ENCODE measurements at places on chromosomes 7 and 10.

- H3K27me3 ChIP-seq: no peaks in the 10 kb centered on the region
- no peak for DNase-seq
- H3K36me3 ChIP-seq: no peaks in the 10 kb centered on the region
- H3K4me1 ChIP-seq: no peaks in the 10 kb centered on the region
- no peak overlapping the region for H3K27ac ChIP-seq
- H3K4me3 ChIP-seq: no peak overlapping the region
These were observed 97.0 kb downstream of the HGF start for GRCh38 chr7:81672872-81673271.

DNA sequence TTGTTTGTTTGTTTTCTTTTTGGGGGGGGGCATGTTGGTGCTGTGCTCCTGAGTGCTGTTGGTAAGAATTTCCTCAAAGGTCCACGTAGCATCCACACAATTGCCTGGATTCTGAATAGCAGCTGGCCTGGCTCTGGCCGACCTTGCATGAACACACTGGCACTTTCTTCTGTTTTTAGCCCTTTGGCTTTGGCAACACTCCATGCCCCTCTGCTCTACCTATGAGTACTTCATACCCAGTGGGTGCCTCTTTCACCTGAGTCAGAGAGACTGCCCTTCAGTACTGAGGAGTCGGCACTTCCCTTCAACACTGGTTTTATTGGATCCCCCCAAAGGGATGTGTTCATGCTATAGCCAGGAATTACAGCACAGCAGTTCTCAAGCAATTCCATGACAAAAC lies 7.2 kb upstream of the NPVF start:
- no peak for DNase-seq
- no peaks in the 10 kb centered on the region for H3K36me3 ChIP-seq
- H3K27me3 ChIP-seq: no peaks in the 10 kb centered on the region
- H3K27ac ChIP-seq: no peak overlapping the region
- no peak overlapping the region for H3K4me3 ChIP-seq

GRCh38 chr10:13270877-13271551 lies 28.9 kb downstream of the PHYH start:
- H3K27ac ChIP-seq: peak overlapping the region; percentile 65
- peak; percentile 18 for DNase-seq
- no peak overlapping the region for H3K4me3 ChIP-seq
- H3K4me1 ChIP-seq: peaks cover 10% of the 10 kb centered on the region
- no peaks in the 10 kb centered on the region for H3K27me3 ChIP-seq

DNA sequence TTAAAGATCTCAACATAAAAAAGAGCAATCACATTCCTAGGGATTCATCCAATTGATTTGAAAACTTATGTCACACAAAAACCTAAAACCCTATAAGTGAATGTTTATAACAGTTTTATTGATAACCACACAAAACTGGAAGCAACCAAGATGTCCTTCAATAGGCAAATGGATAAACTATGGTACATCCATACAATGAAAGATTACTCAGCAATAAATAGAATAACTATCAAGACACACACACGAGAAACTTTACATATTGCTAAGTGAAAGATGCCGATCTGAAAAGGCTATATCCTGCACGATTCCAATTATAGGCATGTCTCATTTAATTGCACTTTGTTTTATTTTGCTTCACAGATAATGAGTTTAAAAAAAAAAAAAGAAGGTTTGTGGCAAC lies 83.3 kb downstream of the ATE1 start:
- H3K27ac ChIP-seq: no peak overlapping the region
- H3K4me1 ChIP-seq: no peaks in the 10 kb centered on the region

DNA sequence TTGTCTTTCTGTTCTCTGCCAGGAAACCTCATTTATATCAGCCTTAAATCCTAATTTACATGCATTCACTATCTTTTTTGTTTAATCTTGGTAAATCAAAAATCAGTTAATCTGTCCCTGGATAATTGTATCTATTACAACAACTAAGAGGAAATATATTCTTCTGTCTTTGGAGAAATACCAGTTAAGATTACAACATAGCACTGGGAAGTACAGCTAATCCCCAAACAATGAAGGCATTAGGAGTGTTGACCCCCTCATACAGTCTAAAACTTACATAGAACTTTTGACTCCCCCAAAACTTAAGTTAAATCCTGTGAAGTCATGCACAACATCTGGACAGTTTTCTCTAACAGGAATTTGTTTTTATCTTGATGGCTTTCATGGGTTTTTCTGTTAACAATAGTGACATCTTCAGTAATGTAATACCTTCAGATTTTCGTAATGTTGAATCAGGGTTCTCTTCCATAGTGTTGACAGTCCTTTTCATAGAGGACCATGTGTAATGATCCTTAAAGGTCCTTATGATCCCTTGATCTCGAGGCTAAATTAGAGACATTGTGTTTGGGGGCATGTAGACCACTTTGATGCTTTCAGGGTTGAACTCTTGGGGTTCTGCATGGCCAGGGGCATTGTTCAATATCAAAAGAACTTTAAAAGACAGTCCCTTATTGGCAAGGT lies 24.1 kb upstream of the ABCC2 start:
- H3K27ac ChIP-seq: no peak overlapping the region
- DNase-seq: no peak
- no peak overlapping the region for H3K4me3 ChIP-seq
- H3K36me3 ChIP-seq: no peaks in the 10 kb centered on the region
- no peaks in the 10 kb centered on the region for H3K27me3 ChIP-seq

GRCh38 chr7:123346766-123347165 lies 147.0 kb upstream of the SLC13A1 start:
- H3K4me3 ChIP-seq: no peak overlapping the region
- H3K4me1 ChIP-seq: no peaks in the 10 kb centered on the region
- no peaks in the 10 kb centered on the region for H3K27me3 ChIP-seq
- no peaks in the 10 kb centered on the region for H3K36me3 ChIP-seq
- no peak overlapping the region for H3K27ac ChIP-seq

- H3K27ac ChIP-seq: peak overlapping the region; percentile 95
- peaks cover 13% of the 10 kb centered on the region for H3K4me1 ChIP-seq
These were observed 166.4 kb upstream of the PPP1R3A start for GRCh38 chr7:114085313-114085591.

DNA sequence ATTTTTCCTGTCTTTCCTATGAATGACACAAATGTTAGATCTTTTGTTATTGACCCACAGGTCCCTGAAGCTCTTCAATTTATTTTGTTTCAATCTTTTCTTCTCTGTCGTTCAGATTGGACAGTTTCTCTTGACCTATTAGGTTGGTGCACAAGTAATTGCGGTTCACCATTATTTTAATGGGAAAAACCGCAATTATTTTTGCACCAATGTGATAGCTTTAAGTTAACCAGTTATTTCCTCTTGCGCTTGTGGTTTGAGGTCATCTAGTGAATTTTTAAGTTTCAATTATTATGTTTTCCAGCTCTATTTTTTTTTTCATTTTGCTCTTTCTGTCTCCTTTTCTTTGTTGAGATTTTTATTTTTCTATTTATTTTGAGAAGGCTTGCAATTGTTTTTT lies 399.2 kb downstream of the INHBA start:
- DNase-seq: no peak
- H3K36me3 ChIP-seq: no peaks in the 10 kb centered on the region
- no peaks in the 10 kb centered on the region for H3K27me3 ChIP-seq
- H3K4me1 ChIP-seq: no peaks in the 10 kb centered on the region
- H3K27ac ChIP-seq: no peak overlapping the region

- DNase-seq: no peak
- no peaks in the 10 kb centered on the region for H3K36me3 ChIP-seq
- peaks cover 3% of the 10 kb centered on the region for H3K4me1 ChIP-seq
- no peak overlapping the region for H3K27ac ChIP-seq
- H3K27me3 ChIP-seq: no peaks in the 10 kb centered on the region
- no peak overlapping the region for H3K4me3 ChIP-seq
These were observed 35.5 kb downstream of the MYL10 start for GRCh38 chr7:101593556-101593955.

GRCh38 chr10:99593312-99593711 lies 26.9 kb downstream of the SLC25A28 start:
- H3K27me3 ChIP-seq: no peaks in the 10 kb centered on the region
- peaks cover 11% of the 10 kb centered on the region for H3K4me1 ChIP-seq
- H3K36me3 ChIP-seq: no peaks in the 10 kb centered on the region
- H3K4me3 ChIP-seq: no peak overlapping the region
- DNase-seq: peak; percentile 82

GRCh38 chr7:107150375-107151073 lies 18.3 kb upstream of the HBP1 start:
- peak; percentile 80 for DNase-seq
- H3K27ac ChIP-seq: no peak overlapping the region
- no peaks in the 10 kb centered on the region for H3K36me3 ChIP-seq
- no peaks in the 10 kb centered on the region for H3K4me1 ChIP-seq
- H3K27me3 ChIP-seq: no peaks in the 10 kb centered on the region

DNA sequence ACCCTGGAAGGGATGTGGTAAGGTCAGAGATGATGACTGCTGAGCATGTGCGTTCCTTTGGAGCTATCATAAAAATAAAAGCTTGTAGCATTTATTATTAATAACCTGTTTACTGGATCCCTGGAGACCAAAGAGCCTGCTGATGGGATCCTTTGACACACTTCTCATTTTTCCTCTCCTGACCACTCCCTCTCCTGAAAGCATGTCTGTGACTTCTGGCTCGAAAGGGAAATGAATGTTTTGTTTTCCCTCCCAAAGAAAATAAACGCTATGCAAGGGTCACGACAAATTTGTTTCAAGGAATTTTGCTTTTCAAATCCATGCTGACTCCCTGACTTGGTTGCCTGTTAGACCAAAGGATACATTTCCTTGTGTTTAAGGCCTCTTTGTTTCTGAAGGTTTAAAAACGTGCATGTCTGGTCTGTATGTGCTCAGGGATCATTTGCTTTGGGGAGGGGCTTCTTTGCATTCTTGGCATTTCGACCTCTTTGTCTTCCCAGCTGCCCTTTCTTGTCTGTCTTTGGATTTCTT lies 185.1 kb upstream of the AGK start:
- H3K4me3 ChIP-seq: no peak overlapping the region
- no peaks in the 10 kb centered on the region for H3K4me1 ChIP-seq
- no peaks in the 10 kb centered on the region for H3K27me3 ChIP-seq
- DNase-seq: no peak
- no peak overlapping the region for H3K27ac ChIP-seq
- no peaks in the 10 kb centered on the region for H3K36me3 ChIP-seq

GRCh38 chr10:31138026-31138553 lies 106.4 kb upstream of the ZNF438 start:
- DNase-seq: no peak
- H3K4me3 ChIP-seq: no peak overlapping the region
- peak overlapping the region; percentile 37 for H3K27ac ChIP-seq
- no peaks in the 10 kb centered on the region for H3K36me3 ChIP-seq
- H3K4me1 ChIP-seq: peaks cover 21% of the 10 kb centered on the region
- H3K27me3 ChIP-seq: no peaks in the 10 kb centered on the region

- H3K4me1 ChIP-seq: peaks cover 5% of the 10 kb centered on the region
- no peaks in the 10 kb centered on the region for H3K27me3 ChIP-seq
- H3K4me3 ChIP-seq: no peak overlapping the region
- DNase-seq: no peak
These were observed 47.7 kb downstream of the PIK3AP1 start for GRCh38 chr10:96672481-96673175.

DNA sequence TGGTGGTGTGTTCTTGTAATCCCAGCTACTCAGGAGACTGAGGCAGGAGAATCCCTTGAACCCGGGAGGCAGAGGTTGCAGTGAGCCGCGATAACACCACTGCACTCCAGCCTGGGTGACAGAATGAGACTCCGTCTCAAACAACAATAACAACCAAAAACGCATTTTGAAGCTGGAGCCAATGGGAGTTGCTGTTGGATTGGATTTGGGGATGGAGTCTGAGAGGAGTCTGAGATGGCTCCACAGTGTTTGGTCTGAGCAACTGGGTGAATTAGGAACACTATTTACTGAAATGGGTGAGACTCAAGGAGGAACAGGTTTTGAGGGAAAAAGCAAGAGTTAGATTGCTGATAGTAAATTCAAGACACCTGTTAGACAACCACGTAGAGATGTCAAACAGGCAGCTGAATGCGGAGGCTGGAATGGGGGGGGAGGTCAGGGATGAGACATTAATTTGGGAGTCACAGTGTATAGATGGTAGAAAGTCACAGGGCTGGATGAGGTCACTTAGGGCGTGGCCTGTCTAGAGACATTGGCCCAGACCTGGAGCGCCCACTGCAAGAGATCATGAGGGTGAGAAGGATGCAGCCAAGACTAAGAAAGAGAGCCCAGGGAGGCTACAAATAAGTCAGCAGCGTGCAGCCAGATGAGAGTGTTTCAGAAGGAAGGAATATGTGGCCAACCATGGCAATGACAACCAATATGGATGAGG lies 56.4 kb downstream of the CYCS start:
- no peak overlapping the region for H3K4me3 ChIP-seq
- H3K27ac ChIP-seq: no peak overlapping the region
- no peaks in the 10 kb centered on the region for H3K27me3 ChIP-seq
- peaks cover 11% of the 10 kb centered on the region for H3K4me1 ChIP-seq

- no peaks in the 10 kb centered on the region for H3K27me3 ChIP-seq
- DNase-seq: no peak
- H3K27ac ChIP-seq: no peak overlapping the region
- H3K4me3 ChIP-seq: no peak overlapping the region
These were observed 88.0 kb downstream of the KBTBD2 start for GRCh38 chr7:32803406-32804141.

- no peaks in the 10 kb centered on the region for H3K4me1 ChIP-seq
- H3K27ac ChIP-seq: no peak overlapping the region
- no peaks in the 10 kb centered on the region for H3K36me3 ChIP-seq
- H3K27me3 ChIP-seq: no peaks in the 10 kb centered on the region
These were observed 131.8 kb downstream of the DOCK1 start for GRCh38 chr10:127036987-127037386.

DNA sequence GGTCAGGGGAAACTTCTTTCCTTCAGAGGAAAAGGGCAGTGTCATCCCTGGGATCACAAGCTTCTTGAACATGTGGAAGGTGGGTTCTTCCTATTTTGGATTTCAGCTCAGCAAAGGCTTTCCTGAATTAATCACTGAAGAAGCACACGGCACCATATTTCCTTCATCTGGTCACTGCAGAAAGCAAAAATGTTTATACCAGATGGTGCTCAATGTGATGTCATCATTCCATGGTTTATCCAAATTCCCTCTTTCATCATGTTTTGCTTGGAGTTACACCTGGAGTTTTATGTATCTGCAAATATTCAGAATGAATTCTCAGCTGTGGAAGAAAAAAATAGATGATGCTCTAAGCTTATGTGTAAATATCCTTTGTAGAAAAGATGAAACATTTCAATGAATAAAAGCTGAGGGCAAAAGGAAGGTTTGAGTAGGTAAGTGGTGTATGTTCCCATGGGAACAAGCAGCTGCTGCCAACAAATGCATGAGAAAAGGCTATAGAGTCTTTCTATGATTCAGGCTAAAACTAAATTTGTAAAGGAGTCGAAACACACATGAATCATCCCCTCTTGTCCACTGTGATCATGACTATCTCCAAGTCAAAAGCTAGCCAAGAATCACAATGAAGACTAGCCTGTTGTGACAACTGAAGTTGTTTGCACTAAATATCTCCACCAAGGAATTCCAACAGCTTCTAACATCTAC lies 26.9 kb upstream of the BPGM start:
- no peak for DNase-seq
- no peaks in the 10 kb centered on the region for H3K4me1 ChIP-seq
- H3K4me3 ChIP-seq: no peak overlapping the region
